Endothelial cell (in vitro differentiated cells): ENCODE measurements at places on chromosomes 4 and X.

GRCh38 chrX:8036914-8037313 is 109.7 kb upstream of the PNPLA4 start:
- DNase-seq = no peak

DNA sequence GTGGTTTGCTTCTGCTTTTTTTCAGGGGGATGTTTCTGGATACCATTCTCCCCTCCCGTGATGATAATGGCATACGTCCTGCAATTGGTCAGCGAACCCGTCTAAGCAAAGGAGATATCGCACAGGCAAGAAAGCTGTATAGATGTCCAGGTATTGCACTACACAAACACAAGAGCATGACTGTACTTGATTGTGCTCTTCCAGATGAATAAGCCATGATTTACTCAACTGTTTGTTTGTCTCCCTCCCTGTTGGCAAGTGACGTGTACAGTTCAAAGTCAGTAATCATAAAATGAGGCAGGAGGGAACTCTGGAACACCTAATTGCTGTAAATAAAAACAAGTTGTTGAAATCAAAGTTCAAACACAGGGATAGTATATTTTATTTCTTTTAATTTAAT is 141.4 kb downstream of the TLL1 start:
- no peak for DNase-seq

GRCh38 chr4:139875411-139875825 is 209.8 kb downstream of the MGST2 start:
- DNase-seq = no peak

- DNase-seq = no peak
Observed at GRCh38 chr4:86837691-86838503, 11.3 kb downstream of the SLC10A6 start.

DNA sequence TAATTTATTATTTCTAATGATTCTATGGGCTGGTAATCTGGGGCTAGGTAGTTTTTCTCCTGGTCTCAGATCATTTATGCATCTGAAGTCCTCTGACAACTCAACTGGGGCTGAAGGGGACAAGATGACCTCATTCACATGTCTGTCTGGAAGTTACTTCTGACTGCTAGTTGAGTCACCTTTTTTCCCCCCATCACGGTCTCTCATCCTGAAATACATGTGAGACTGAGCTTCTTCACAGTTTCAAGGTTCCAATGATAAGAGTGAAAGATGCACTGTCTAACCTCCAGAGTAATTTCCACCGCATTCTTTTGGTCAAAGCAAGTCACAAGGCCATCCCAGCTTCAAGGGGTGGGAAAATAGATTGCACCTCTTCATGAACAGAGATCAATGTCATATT is 356.7 kb upstream of the RPS6KA3 start:
- no peak for DNase-seq

- no peak for DNase-seq
Observed at GRCh38 chr4:139273835-139274234, 6.2 kb downstream of the MGARP start.

GRCh38 chr4:118736900-118737299 is 51.7 kb downstream of the METTL14 start:
- no peak for DNase-seq

- DNase-seq = no peak
Observed at GRCh38 chr4:147709999-147710398, 21.9 kb upstream of the ARHGAP10 start.

GRCh38 chr4:77917075-77917474 is 54.4 kb downstream of the MRPL1 start:
- no peak for DNase-seq

GRCh38 chr4:108794136-108794535 is 31.3 kb upstream of the ETNPPL start:
- DNase-seq = no peak

DNA sequence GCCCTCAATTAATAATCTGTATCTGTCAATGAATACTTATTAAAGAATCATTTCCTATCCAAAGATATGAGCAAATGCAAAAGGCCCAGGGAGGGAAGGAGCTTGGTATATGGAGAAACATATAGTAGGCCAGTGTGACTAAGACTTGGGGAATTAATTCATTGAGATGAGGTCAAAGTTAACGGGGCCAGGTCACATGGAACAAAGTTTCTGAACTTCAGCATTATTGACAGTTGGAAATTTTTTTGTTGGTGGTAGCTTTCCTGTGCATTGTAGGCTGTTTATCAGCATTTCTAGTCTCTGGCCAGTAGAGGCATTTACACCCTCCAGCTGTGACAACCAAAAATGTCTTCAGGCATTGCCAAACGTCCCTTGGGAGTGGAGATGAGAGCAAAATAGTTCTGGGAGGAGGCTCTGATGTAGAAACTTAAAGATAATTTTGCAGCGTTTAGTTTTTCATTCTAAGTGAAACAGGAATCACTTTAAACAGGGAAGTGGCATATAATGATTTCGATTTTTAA is 202.0 kb downstream of the SLC4A4 start:
- DNase-seq = no peak

DNA sequence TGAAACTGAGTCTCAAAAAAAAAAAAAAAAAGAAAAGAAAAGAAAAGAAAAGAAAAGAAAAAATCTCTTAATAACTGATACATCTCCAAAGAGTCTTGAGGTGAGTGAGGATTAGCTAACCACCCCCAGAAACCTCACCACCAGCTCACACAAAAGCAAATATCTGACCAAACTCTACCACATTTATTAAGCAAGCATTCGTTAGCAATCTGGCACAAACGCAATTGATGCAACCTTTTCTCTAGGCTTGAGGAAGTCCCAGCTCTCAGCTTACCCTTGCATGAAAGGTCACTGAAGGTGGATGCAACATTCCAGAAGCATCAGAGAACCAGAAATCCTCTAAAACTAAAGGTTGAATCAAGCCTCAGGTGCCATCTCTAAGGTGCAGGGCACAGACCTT is 231.9 kb upstream of the BCOR start:
- DNase-seq = no peak

- peak; percentile 54 for DNase-seq
Observed at GRCh38 chr4:74364652-74365491, at the start of gene EREG. TSS of gene EREG (plus strand) at chr4:74365145. CDS start at chr4:74365309, 164 bp downstream.

DNA sequence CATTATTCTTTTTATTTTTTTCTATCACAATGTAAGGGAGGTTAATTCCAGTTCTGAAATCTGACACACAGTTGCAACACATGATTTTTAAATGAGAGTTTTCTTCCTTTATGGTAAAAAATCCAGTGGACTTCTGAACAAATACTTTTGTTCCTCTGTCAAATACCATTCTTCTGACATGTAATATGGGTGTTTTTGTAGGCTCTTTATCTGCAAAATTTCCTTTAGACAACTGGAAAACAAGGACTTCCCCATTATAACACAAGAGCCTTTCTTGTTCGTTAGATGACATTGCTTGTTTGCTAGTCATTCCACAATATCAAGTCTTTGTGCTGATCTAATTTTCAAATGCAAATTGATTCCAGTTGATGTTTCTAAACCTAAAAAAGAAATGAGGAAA is 7.7 kb downstream of the FANCB start:
- no peak for DNase-seq

DNA sequence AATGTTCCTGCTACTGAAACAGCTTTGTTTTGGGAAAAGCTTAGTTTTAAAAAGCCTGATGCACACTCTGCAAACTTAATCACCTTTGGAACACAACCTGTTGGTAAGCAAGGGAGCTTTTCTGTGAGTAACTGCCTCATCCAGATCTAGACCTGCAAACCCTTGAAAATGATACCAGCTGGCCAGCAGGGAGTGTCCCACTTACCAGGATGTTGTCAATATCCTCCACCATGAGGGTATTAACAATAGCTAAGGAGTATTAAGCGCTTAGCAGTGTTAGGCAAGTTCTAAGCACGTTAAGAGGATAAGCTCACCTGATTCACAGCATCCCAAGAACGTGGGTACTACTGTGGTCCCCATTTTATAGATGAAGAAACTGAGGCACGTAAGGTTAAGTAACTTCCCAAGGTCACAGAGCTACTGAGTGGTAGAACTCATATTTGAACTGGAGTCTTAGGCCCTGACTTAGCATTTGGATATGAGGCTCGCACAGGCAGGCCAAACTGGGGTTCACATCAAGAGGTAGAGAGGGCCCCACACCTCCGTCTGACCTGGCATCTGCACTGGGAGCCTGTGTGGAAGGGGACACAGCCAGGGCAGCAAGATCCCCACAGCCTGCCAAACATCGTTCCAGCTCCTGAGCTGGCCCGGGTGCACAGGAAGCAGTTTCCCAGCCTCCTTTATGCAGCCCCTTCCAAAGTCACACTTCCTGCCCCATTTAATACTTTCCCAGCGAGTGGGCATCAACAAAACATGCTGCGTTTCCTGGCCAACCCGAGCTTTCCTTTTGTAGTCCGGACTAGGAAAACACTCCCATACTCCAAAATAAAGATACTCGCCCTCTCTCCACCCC is 32.7 kb downstream of the IRF2 start:
- peak; percentile 28 for DNase-seq

DNA sequence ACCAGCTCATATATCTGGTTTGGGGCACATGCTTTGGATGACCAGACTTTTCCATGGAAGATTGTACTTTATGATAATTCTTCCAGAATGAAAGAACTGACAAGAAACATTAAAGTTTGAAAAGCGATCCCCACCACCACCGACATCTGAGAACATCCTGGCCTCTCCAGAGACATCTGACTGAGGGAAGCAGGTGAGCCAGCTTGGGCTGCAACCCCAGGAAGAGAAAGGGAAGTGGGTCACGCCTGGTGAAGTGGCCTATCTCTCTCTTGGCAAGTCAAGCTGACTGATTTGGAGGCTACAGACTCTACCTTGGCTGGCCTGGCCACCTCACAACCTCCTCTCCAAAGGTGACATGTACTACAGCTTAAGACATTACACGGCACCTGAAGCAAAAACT is 20.7 kb downstream of the PARM1 start:
- DNase-seq = no peak

DNA sequence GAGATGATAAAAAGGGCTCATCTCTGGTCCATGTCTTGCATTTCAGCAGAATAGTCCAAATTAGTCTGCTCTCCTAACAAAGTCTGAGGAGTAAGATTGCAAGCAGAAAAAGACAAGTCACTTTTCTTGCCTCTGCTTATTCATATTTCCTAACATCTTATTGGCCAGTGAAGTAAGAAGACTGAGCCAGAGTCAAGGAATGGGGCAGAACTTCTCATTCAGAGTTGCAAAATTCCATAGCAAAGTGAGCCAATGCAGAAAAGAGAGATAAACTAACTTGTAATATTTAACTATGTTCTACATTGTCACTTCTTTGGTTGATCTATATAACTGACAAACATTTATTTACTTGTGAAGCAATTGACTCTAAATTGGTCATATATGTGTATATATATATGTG is 2304.0 kb downstream of the ARAP2 start:
- no peak for DNase-seq

DNA sequence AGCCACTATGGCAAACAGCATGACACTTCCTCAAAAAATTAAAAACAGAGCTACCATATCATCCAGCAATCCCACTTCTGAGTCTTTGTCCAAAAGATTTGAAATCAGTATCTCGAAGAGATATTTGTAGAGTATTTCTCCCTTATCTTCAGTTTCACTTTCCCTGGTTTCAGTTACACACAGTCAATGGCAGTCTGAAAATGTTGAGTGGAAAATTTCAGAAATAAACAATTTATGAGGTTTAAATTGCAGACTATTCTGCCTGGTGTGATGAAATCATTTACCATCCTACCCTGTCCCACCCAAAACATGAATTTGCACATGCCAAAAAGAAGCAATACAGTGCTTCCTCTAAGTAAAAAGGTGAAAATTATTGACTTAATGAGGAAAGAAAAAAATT is 43.9 kb downstream of the NPY2R start:
- no peak for DNase-seq

DNA sequence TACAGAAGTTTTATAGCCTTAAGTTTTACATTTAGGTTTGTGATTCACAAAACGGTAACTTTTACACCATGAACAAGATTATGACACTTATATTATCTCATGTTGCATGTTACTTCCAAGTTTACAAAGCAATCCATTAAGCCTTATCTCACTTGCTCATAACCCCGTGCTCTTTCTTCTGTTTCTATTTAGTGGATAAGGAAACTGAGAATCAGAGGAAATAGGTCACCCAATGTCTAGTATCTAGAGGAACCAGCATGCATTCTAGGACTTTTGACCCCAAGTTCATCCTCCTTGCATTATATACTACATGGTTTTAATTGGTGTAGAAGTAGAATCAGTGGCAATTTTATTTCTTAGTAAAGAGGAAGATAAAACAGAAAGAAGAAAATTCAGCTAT is 67.0 kb upstream of the ANXA3 start:
- no peak for DNase-seq

DNA sequence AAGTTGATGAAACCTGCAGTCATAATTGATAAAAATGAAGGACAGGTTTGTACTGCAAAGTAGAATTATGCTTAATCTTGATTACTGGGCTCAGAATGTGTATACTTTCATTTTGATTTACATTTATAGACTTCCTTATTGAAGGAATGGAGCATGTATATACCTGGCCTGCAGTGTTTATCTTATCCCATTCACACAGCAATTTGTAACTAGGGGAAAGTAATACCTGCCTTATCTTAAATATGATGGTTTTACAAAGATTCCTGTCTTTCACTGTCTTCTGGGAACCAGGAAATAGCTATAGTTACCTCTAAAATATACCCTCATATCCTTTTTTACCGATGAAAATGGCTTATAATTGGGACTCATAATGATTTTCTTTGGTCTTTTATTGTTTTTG is 29.7 kb downstream of the ADD1 start:
- no peak for DNase-seq

- no peak for DNase-seq
Observed at GRCh38 chr4:94648699-94649098, 109.1 kb upstream of the BMPR1B start.

DNA sequence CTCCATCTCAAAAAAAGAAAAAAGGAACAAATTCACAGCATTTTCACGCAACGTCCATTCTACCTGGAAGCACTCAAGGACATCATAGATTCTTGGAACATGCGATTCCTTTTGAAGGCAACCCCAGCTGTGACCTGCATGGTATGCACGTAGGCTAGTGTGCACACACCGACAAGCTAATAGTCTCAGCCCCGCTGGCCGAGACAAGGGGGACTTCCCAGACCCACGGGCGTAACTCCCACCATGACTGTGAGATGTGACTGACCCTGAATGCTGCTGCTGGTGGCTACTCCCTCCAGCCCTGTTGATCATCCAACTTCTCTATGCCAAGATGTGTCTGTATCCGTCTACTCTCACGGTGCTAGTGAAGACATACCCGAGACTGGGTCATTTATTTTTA is 78.3 kb downstream of the CRLF2 start:
- DNase-seq = no peak

DNA sequence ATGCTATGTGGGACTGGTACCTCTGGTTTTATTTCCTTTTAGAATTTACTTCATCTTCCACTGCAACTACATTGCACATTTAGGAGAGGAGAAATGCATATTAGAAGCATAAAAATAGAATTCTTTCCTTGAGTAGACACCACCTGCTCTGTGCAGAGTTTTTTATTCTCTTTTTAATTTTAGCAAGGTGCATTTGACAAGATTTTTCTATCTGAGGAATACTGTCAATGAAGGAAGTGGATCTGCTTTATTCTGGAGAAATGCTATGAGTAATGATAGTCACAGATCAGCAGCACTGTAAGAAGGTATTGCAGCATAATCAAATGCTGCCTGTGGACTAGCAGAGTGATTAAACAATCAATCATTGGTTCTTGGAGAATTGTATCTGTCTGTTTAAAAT is 1038.3 kb downstream of the RAPGEF2 start:
- DNase-seq = no peak
